ENCODE measurements at places on chromosomes 7 and 10.

- no peak for DNase-seq
Observed at GRCh38 chr7:2661602-2662272, 26.3 kb upstream of the AMZ1 start.

GRCh38 chr10:70552586-70552985 lies 50.0 kb downstream of the PRF1 start:
- DNase-seq, result no peak

DNA sequence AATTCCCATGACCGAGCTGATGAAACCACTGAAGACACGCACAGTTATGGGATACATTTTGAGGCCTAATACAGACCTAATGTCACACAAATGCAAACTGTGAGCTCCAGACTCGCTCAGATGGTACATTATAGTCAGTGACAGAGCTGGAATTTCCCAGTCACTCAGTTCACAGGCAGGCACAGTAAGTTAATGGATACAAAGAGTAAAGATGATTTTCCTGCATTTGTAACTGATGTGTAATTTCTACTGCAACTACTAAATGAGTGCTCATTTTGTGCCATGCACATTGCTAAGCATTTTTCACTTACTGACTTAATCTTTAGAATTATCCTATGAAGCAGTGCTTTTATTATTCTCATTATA lies 56.5 kb downstream of the ENO4 start:
- DNase-seq, result no peak

- no peak for DNase-seq
Observed at GRCh38 chr10:124569623-124570470, 108.2 kb downstream of the LHPP start.

DNA sequence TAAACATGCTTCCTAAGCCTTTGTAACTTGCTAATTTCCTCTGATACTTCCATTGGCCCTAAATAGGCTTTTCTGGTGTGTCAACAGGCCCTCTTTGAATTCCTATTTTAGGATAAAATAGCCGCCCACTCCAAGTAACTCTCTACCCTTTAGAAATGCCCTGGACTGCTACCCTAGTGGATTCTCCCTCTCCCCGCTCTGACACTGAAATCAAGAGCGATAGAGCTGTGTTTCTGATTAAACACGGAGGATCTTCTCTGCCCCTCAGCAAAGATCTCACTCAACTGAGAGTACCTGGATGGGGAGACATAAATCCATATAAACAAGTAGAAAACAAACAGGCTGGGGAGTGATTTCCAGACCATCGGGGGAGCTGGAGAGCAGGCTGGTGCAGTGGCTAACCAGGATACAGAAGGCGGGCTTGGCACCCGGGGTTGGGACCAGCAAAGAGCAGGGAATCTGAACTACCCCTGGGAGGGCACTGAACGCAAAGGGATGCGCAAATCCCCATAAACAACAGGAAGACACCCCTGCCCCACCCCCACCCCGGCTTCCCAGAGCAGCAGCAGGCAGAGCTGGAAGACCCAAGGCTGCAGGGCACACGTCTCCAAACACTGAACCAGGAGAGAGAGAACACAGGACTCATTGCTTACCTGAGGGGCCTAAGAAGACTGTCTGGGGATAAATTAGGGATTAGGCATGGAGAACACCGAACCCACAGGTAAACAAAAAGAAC lies 2.5 kb downstream of the ASB13 start:
- DNase-seq, result no peak

DNA sequence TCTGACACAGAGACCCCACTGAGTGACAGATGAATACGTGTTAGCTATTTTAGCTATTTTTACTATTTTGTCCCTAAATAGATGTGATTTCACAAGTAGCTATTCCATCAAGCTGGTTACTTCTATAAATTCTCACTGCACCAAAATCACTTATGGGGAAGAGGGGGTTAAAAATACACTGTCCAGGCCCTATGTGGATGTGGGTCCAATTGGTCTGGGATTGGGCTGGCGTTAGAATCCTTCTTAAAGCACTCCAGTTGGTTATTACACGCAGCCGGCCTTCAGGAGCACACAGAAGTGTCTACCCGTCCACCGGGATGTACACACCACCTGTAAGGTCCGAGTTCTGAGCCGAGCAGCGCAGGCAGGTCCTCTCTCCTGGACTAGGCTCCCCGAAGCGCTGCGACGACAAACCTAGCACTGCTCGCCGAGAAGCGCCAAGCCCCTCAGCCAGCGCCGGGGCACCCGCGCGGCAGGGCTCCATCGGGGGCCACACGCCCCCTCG lies 222.3 kb upstream of the MKLN1 start:
- DNase-seq, result peak; percentile 3

- no peak for DNase-seq
Observed at GRCh38 chr7:371119-371778, 81.3 kb downstream of the FOXL3 start.

- no peak for DNase-seq
Observed at GRCh38 chr10:31749301-31749700, 179.3 kb downstream of the ARHGAP12 start.

- no peak for DNase-seq
Observed at GRCh38 chr7:31071645-31072029, 19.5 kb downstream of the ADCYAP1R1 start.

DNA sequence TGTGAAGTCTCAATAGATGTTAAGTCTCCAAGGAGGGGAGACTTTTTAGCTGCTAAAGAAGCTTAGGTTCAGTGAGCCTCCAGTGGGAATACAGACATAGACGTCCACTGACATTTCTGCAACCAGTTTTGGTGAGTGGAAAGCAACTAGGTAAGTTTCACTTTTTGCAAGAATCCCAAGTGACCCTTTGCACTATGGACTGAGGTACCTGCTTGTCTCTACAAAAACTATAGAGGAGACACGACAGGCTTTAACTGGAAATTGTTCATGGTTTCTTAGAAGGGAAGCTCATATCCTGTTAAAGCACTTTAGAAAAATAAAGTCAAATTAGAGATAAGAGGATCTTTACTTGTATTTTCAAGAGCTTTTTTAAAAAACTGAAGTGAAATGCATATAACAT lies 38.6 kb downstream of the GBF1 start:
- no peak for DNase-seq

- no peak for DNase-seq
Observed at GRCh38 chr7:153413540-153414287, 638.5 kb upstream of the DPP6 start.

- no peak for DNase-seq
Observed at GRCh38 chr10:108445746-108446145, 1281.2 kb upstream of the SORCS1 start.

GRCh38 chr7:155258226-155258560 lies 39.5 kb upstream of the INSIG1 start:
- no peak for DNase-seq

GRCh38 chr10:86580521-86580891 lies 58.9 kb upstream of the WAPL start:
- peak; percentile 77 for DNase-seq

- DNase-seq, result no peak
Observed at GRCh38 chr7:39324139-39324760, 242.0 kb upstream of the YAE1 start.

GRCh38 chr7:1670894-1671593 lies 967 bp downstream of the ELFN1 start:
- DNase-seq, result no peak

DNA sequence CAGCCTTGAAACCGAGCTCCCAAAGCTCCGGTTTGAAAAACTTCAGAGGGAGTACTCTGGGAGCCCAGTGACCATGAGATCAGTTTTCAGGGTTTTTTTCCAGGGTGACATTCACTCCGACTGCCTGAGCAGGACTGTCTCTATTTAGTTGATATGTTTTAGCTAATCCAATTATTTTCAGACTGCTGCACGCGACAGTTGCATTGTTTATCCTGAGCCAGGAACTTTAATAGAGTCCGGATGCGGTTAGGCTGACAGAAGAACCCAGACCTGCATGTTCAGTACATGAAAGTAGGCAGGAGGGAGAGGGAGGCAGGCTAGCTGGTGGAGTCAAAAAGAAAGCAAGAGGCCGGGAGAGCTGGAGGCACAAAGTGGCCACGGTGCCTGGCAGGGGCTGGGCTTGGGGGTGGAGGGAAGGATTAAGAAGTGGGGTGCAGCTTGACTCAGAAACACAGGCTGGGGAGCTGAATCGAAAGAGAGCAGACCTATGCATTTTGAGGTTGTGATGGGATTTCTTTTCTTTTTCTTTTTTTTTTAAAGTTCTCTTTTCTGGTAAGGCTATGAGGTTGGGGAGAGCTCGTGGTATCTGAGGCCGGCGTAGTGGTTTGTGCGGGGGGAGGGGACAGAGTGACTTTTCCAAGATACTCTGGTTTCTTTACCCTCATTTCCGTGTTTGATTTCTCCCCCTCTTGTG lies 5.7 kb downstream of the GATA3 start:
- no peak for DNase-seq

DNA sequence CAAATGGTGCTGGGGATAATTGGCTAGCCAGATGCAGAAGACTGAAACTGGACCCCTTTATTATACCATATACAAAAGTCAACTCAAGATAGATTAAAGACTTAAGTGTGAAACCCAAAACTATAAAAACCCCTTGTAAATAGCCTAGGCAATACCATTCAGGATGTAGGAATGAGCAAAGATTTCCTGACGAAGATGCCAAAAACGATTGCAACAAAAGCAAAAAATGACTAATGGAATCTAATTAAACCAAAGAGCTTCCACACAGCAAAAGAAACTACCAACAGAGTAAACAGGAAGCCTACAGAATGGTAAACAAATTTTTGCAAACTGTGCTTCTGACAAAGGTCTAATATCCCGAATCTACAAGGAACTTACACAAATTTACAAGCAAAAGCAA lies 30.9 kb upstream of the PLXDC2 start:
- peak; percentile 19 for DNase-seq

GRCh38 chr10:65501259-65501658 lies 1424.6 kb upstream of the LRRTM3 start:
- no peak for DNase-seq

DNA sequence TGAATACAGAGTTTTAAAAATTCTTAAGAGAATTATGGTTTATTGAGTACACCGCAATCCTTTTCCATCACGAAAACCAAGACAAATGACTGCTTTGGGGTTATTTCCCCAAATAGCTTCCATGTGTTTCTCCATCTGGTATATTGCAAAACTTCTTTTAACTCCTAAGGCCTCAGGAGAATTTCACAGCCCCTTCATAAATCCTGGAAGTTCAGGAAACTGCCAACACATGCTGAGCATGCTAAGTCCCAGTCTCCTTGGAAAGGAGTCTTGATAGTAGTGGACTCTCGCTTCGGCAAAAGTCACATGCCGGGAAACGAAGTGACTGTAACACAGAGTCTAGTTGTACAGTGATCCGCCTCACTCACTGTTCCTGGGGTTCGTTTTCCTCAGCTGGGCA lies 88.1 kb upstream of the RSU1 start:
- peak; percentile 6 for DNase-seq

DNA sequence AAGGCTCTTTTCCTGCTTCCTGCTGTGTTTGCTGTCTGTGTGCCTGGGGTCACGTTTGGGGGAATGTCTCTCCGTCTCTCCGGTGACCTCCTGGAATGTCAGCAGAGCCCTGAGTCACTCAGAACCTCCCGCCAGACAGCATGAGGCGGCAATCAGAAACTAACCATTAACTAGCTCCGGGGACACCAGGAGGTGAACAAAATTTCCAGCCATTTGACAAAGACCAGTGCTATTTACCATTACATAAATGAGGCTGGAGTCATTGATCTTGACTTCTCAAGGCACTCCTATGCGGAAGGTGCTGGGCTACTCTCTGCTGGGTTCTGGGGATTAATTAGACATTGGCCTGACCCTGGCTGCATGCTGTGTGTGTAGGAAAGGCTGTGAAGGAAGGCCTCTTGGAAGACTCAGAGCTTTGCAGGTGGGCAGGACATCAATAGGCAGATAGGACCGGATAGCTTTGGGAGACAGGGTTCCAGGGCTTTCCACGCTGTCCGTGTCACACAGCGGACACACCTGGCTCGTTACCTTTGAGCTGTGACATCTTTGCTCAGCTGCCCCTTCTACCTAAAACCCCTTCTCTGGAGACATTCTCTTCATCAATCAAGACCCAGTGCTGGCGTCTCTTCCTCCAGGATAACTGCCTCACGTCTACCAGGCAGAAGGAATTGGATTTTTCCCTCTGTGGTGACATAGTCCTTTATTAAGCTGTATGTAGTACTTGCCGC lies 77.0 kb downstream of the PFKFB3 start:
- no peak for DNase-seq

- DNase-seq, result no peak
Observed at GRCh38 chr7:123148813-123149212, 51.0 kb downstream of the SLC13A1 start.

DNA sequence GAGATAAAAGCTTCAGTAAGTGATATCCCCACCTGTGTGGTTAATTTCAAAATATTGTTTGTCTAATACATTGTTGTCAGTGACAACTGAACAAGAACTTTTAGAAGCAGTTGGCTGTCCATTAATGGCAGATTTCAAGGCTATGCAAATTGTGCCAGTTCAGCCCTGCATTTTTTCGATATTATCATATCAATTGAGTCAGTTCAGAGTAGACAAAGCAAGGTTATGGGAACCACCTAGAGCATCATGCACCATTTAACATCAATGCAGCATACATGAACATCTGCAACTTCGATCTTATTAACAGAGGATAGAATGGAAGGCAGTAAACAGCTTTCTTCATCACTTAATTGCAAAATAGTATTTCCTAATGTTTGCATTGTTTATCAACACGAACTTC lies 180.7 kb upstream of the KAT6B start:
- DNase-seq, result no peak

- no peak for DNase-seq
Observed at GRCh38 chr7:132230462-132230861, 345.8 kb downstream of the PLXNA4 start.

DNA sequence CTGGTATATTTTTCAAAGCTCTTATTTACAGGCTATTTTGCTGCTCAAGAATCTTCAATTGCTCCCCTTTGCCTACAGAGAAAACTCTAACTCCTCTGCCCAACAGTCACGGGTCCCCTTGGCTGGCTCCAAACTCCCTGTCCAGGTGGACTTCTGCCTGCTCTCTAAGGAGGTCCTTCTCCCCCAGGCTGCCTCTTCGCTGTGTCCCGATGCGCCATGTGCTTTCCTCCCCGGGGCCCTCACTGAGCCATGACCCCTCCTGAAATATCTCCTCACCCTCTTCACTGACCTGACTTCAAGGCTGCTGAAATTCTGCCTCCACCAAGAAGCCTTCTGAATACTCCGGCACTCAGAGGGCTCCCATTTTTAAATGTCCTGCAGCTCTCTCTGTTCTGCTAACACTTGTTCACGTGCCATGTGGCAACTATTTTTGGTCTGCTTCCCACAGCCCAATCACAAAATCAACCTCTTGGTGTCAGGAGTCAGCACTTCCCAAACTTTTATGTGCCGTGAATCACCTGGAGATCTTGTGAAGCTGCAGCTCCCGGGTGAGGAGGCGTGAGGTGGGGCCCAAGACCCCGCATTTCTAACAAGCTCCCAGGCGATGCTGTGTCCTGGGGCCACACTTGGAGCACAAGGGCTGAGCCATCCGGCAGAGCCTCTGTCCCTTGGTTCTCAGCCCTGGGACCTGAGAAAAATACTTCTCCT lies 85.7 kb upstream of the COL13A1 start:
- DNase-seq, result no peak
